Stimulated activated CD4-positive, alpha-beta T cell treated with anti-CD3 and anti-CD28 coated beads, Interleukin-1b, Interleukin-23, amount 100 ng/mL, for 24 hours (primary cell): ENCODE measurements at places on chromosomes 5 and 9.

GRCh38 chr5:141636413-141637122 lies at the start of the genes HDAC3 and RELL2:
TSS of gene HDAC3 (minus strand) at chr5:141636849. CDS start at chr5:141636790, 59 bp downstream.
TSS of gene RELL2 (plus strand) at chr5:141636997. CDS start at chr5:141638226, 1,229 bp downstream.
- peak; percentile 97 for DNase-seq

- no peak for DNase-seq
These were observed 418.3 kb downstream of the RAB3C start for GRCh38 chr5:59001154-59001553.

GRCh38 chr9:119004618-119004990 lies 364.6 kb downstream of the BRINP1 start:
- no peak for DNase-seq

DNA sequence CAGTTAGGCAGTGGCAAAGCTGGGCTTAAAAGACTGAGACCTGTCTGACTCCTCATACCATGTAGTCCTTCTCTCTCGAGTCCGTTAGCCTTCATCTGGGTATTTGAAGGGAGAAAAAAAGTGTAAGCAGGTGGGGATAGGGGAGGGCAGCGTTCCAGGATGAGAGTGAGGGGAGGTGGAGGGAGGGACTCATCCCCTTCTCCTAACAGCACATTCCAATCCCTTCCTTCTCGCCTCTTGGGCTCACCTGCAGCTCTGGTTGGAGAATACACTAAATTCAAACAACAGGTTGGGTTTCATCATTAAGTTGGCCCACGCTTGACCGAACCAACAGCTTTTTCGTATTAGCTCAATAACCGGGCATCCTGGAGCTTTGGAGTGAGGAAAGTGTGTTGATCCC lies 3.6 kb downstream of the NEURL1B start:
- no peak for DNase-seq

- no peak for DNase-seq
These were observed 52.7 kb downstream of the PIK3R1 start for GRCh38 chr5:68268101-68268851.

DNA sequence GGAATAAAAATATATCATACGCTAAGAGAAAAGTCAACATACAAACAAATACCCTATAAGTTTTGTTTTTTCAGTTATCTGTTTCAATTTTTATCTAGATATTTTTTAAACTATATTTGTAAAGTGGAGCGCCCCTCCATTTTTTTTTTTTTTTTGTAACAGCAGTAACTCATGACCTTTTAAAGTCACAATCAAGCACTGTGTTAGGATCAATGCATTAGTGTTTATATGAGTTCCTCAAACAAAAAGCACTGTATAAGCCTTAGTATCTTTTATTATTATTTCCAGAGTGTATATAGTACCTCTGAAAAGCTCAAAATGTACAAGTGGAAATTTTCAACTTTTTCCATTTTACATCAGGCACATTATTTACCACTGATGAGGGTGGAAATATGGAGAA lies 20.6 kb downstream of the PFDN1 start:
- no peak for DNase-seq

DNA sequence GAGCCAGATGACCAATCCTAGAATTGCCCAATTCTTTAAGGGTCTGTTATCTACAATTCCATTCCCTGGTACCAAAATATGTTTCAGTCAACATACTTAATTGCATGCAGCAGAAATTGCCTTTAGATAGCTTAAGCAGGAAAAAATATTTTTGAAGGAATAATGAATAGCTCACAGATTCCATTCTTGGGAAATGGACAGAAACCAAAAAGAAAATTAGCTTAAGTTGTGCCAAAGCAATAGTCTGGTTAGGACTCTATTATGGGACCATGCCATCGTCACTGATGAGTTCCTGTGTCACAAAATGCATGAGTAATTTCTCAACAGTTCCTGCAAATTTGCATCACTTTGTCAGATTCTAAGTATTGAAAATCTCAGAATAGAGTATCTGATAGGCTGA lies 12.3 kb downstream of the ACTBL2 start:
- no peak for DNase-seq

DNA sequence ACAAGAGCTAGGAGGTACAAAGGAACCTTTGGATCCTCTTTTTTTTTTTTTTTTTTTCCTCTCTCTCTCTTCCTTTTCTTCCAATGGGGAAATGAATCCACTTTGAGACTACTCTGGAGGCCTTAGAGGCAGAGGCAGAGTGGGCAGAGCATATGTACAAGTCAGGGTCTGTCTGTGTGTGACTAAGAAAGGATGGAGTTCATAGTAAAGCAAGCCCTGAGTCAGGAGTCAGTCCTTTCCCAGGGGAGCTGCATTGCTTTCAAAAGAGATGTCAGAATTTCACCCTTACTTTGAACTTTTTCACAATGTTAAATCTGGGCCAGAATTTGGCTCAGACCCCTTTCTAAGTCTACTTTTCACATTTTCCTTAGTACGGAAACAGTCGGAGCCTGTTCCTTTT lies 792.4 kb upstream of the C9orf72 start:
- no peak for DNase-seq

- DNase-seq = no peak
These were observed 60.8 kb upstream of the PTGER4 start for GRCh38 chr5:40618926-40619325.

- no peak for DNase-seq
These were observed 15.5 kb downstream of the ATOX1 start for GRCh38 chr5:151742870-151743294.

DNA sequence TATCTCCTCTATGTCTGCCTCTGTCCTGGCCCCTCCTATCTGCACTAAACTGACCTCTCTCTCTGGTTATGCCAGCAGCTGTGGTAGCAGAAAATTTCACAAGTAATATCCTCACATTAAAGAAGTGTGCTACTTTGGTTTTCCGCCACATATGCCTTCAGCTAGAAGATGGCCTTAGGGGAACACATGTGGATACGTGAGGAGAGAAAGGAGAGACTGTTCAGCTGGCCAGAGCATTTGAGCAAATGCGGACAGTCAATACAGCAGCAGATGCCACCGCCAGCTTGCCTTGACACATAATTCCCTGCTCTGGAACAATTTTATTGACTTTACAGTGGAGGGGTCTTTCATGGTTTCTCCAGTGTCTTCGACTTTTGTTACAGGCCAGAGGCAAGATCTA lies 434.6 kb downstream of the TAF11L14 start:
- no peak for DNase-seq

GRCh38 chr9:9747787-9748186 lies 865.0 kb downstream of the PTPRD start:
- no peak for DNase-seq

GRCh38 chr5:76688836-76689235 lies 27.1 kb upstream of the F2R start:
- no peak for DNase-seq

DNA sequence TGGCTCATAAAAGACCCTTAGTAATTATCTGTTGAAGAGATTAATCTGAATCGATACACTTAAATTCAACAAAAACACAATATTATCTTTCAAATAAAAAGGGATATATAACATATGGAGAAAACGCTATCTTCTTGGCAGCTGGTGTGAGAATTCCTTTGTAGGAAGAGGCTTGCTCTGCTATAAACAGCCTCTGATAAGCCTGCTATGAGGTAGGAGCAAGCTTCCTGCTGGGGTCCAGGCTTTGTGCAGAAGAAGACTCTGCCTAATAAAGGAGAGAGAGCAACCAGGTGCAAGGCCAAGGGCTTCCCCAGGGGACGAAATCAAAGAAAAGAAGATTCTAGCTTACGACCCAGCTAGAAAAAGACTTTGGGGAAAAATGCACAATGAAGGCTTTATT lies 43.3 kb upstream of the SSBP2 start:
- DNase-seq = no peak

GRCh38 chr5:7474821-7475403 lies 79.0 kb downstream of the ADCY2 start:
- no peak for DNase-seq

- no peak for DNase-seq
These were observed 710 bp upstream of the WDR55 start for GRCh38 chr5:140664030-140664358.

- no peak for DNase-seq
These were observed 210.6 kb downstream of the ATP10B start for GRCh38 chr5:160641405-160641804.

- DNase-seq = no peak
These were observed 523.0 kb upstream of the PTPRD start for GRCh38 chr9:11135851-11136250.

DNA sequence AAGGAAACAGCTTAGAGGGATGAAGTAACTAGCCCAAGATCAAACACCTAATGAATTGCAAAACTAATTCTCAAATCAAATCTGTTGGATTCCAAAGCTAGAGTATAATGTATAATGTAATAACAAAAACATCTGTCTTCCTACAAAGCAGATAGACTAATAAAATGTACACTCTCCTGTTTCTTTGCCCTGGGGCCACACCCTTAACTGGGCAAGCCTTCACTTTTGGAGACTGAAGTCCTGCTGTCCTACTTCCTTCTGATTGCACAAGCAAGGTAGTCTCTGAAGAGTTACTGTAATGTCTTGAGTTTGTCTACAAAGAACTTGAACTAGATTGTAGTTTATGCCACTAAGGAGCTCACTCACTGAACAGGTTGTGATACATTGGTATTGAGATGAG lies 2.5 kb downstream of the TTC1 start:
- no peak for DNase-seq

DNA sequence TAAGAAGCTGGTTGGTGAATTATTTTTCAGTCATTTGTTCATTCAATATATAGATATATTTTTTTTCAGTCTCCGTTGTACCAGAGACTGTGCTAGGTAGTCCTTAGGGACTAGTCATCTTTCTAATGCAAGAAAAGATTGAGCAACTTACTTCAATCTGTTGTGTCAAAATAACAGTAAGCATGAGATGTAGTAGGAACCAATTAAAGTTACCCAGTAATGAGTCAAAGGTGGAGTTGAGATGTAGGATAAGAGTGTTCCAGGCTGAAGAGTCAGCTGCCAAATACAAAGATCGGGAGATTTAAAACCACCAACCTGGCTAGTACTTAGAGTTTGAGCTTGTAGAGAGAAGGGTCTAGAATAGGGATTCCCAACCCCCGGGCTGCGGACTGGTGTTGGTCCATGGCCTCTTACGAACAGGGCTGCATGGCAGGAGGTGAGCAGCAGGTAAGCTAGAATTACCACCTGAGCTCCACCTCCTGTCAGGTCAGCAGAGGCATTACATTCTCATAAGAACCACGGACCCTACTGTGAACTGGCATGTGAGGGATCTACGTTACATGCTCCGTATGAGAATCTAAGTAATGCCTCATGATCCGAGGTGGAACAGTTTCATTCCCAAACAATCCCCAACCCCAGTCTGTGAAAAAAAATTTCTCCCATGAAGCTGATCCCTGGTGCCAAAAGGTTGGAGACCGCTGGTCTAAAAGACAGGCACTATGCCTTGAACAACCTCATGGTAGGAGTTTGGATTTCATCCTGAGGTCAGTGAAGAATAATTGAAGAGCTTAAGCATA lies 1241.5 kb upstream of the WWC1 start:
- no peak for DNase-seq

- DNase-seq = no peak
These were observed 112.4 kb downstream of the SH3TC2 start for GRCh38 chr5:148950471-148950863.

DNA sequence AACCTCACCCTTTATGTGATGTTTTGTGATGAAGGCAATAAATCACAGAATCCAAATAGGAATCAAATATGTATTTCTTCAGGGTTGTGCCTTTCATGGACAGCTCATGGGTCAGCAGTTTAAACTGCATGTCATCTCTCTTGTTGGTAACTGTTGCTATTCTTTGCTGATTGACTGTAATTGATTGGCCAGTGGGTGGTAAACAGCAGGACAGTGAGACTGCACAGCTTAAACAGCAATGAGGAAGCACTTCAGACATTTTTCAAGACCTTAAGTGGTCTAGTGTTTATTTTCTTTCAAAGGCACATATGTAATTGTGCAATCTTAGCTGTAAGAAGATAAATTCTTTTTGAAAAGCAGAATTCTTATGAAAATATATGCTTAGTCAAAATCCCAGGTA lies 260.5 kb downstream of the COX7C start:
- no peak for DNase-seq

DNA sequence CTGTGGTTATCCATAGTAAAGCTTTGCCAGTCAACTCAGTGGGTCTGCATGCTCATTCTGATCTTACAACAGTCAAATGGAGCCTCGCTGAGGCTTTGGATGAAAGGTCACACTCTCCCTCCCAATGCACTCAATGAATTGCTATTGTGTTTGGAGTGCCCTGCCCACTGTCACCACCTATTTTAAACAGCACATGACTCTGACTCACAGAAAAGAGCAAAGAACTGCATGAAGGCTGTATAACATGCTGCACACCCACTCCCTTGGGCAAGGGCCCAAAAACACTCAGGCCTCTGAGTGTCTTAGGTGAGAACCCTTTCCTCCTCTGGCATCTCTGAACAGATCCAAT lies 118.7 kb upstream of the CCDC112 start:
- no peak for DNase-seq

GRCh38 chr5:150129813-150130492 lies 25.7 kb downstream of the PDGFRB start:
- peak; percentile 23 for DNase-seq

DNA sequence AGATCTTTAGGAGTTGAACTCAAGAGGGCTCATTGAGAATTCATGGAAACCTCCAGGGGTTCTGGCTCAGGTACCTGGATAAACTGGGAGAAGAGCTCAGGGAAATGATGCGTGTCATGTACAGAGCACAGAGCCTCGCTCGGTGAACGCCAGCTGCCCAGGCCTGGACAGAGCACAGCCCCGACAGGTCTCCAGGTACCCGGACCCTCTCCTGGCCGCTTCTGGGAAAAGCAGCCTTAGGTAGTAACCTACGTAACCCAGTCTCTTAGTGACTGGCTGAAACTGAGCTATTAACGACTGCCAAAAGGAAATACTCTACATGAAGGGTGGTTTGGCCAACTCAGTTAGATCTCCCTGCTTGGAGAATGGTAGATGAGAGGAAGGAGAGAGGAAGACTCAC lies 157.4 kb downstream of the TTLL11 start:
- DNase-seq = no peak

DNA sequence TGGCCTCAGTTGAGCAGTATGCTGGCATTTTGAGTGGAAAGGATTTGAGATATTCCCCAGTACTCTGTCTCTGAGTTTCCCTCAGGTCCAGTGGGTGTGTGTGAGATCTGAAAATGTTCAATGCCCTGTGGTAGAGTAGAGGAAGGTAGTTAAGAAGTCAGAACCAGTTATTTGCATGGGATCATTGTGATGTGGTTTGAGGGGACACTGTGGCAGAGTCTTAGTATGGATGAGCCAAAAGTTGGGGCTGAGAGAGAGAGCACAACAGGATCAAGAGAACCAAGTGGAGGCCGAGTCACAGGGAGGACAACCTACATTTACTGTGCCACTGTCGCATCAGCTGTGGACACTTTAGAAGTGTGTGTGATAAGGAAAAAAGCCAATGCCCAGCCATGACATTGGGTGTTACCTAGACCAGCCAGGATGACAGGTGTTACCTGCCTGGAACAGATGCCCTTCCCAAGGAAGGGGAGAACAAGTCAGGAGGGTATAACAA lies 128.9 kb upstream of the IL12B start:
- DNase-seq = no peak

- DNase-seq = no peak
These were observed 25.9 kb upstream of the DAPK1 start for GRCh38 chr9:87471746-87472145.

DNA sequence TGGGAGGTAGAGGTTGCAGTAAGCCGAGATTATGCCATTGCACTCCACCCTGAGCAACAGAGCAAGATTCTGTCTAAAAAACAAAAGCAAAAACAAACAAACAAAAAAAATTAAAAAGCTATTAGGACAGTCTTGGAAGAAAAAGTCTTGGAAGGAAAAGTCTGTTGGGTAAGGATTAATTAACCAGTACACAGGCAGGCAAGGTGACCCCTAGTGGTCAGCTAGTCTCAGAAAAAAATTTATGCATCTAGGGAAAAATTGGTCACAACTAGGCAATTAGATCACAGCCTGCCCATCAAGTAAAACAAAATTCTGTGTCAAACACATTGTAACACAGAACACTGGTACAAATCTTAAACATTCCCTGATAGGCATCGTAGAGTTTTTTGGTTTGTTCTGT lies 6.7 kb upstream of the ANKRD18B start:
- no peak for DNase-seq
